ENCODE measurements at places on chromosomes 1 and 21.

- no peak for DNase-seq
These were observed 107.5 kb downstream of the TIAM1 start for GRCh38 chr21:31236528-31236927.

DNA sequence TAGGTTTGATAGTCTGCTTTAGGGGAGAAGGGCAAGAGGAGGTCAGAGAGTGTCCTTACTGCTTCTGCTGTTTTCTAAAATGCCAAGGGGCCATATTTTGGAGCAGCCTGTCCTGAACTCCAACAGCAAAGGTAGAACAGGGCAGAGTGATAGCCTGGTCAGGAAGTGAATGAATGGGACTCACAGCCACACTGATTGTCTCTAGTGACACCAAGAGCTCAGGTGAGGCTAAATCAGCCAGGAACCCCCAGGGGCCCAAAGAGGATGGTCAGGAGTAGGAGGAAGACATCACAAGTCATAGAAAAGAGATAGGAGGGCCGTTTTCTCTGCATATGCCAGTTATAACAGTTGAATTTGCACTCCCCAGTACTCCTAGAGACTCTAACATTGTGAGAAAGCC lies 97.4 kb upstream of the DUSP10 start:
- no peak for DNase-seq

- DNase-seq: no peak
These were observed 1.1 kb downstream of the PRRX1 start for GRCh38 chr1:170664828-170665612.

DNA sequence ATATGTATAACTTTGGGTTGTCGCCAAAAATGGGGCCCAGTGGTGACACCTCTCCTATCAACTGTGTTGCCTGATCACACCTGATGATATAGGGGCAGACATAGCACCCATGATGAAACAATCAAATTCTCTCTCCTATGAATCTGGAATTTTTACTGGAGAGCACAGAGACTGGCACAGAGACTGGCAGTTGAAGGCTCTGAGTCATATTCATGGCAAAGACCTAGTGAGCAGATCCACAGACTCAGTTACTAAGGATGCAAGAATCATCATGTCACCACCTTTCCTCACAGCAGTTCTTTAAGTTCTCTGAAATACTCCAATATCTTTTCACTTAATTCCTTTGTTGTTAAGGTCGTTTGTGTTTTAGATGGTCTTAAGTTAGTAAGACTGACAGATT lies 60.0 kb downstream of the APCS start:
- no peak for DNase-seq

- no peak for DNase-seq
These were observed 145.1 kb upstream of the SMYD2 start for GRCh38 chr1:214135886-214136285.

- DNase-seq: no peak
These were observed 125.9 kb downstream of the PDE4B start for GRCh38 chr1:65918564-65918963.

- DNase-seq: no peak
These were observed 754.6 kb downstream of the MRPL39 start for GRCh38 chr21:24852610-24853195.

- peak; percentile 85 for DNase-seq
These were observed 18.2 kb upstream of the MSTO1 start for GRCh38 chr1:155591770-155592169.

DNA sequence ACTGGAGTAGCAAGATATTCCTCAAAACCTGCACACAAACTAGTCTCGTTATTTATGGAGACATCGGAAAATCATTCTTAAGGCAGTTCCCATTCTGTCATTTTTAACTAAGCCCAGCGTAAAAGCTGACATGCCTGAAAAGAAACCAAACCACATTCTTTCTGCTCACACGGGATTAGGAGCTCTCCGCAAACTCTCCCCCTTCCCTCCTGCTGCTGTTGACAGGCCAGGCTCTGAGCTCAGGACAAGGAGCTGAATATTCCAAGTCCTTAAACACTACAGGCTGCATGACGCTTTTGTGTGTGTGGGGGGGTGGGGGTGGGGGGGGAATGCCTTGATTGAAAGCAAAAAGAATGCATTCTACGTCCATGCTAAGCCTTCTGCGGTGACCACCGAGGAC lies 5.2 kb downstream of the OLIG1 start:
- DNase-seq: no peak

DNA sequence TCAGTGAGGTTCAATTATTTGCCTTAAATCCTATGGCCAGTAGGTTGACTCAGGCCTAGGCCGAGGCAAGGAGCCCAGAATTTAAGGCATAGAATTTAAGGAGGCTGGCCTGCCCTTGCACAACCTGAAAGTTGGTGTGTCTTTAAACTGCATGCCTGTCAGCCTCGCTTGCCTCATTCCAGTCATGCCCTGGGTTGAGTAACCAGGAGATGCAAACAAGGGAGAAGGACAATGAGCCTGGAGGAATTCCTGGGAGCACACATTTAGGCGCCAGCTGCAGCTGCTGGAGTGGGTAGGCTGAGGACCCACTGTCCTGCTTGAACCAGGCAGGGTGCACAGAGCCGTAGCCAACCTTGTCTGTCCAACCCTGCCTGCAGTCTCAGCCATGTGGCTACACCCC lies 11.7 kb downstream of the CD2 start:
- DNase-seq: no peak

DNA sequence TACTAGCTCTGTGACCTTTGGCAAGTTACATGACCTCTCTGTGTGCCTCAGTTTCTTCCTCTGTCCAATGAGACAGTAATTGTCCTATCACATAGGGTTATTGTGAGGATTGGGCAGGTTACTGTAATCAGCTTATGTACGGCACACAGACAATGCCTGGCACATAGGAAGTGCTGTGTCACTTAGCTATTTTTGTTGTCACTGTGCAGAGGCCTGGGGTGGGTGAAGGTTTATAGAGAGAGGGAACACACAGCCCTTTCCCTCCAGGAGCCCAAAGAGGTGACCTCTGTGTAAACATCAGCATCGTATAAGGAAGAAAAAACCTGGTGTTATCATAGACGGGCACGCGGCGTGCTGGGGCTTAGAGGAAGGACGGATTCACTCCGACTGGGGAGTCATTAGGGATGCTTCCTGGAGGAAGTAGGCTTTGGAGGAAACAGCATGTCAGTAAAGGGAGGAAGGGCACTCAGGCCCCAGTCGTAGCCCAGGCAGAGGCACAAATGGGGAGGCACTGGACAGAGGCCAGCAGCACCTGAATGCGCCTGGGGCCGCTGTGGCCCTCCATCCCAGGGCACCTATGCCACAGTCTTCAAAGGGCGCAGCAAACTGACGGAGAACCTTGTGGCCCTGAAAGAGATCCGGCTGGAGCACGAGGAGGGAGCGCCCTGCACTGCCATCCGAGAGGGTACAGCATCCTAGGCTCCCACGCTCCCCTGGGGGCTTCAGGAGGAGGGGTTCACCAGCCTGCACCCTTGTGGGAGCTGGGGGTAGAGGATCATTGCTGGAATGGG lies 21.2 kb downstream of the CDK18 start:
- DNase-seq: no peak

DNA sequence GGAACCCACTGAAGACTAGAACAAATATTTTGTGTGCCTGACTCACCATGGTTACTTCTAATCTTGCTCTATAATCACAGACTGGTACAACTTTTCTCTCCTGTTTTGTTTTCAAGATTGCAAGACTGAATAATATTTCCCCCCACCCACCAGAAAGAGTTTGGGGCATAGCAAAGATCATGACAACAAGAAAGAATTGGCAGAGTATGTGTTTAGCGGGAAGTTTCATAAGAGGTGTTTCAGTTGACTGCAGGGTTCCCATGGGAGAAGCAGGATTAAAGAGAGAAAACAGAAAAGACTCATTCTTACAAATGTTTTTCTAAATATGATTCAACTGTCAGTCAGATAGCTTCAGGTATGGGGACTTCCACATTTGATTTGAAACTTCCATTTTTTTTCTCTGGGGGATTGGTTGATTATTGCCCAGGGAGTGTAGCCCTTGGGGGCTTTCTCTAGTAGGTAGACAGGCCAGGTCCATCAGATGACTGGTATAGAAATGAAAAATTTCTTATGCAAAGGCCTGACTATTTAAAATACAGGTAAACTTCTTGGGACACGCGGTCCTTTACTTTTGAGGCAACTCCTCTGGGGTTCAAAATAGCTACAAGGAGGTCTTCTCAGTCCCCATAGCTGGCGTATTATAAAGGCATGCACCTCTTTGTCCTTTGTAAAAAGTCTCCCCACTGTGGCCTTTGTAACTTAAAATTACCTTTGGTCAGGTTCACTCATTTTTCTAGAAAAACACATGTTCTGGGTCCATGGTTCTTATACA lies 13.9 kb downstream of the OR14I1 start:
- no peak for DNase-seq

DNA sequence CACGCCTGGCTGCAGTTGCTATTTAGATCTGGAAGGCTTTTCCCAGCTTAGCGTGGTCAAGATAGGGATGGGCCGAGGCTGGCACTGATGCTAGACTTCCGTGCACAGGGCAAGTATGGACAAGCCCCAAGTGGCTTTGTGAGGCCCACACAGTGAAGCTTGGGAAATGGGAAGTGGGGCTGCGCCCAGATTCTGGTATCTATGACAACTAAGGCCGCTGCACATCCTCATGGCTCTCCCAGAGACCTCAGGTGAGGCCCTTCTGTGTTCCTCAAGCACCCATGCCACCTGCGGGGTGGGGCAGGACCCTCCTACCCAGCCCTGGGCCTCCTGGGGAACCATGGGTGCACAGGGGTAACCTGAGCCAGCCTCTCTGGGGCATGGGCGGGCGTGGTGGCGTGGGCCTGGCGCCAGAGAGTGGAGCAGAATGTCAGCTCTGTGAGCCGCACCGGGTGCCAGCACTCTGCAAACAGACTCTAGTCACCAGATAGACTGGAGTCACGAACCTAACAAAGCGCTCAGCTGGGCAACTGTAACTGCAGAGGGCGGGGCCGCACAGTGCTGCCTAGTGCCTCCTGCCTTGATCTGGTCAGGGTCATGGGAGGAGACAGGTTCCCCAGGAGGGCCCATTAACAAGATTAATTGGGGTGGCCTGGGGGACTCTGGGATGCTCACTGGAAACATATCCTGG lies 46.4 kb downstream of the ELF3 start:
- peak; percentile 63 for DNase-seq
